ENCODE measurements at places on chromosomes 7 and 10. TPM values are rescaled to one million over a fixed set of nuclear protein-coding genes. Genes with fewer than 3 reads are reported as not detected.

The PTPRN2 gene
- not detected for total RNA-seq

The SEC31B gene
- 7.4 TPM for total RNA-seq

The ICA1 gene
- total RNA-seq: 33.8 TPM

The MMD2 gene
- total RNA-seq: not detected

The HOXA3 gene
- total RNA-seq: 50.5 TPM

The CLCN1 gene
- total RNA-seq: not detected

The C10orf88 gene
- total RNA-seq: 7.6 TPM

The PPP1R17 gene
- not detected for total RNA-seq

The CTAGE8 gene
- 9.9 TPM for total RNA-seq

DNA sequence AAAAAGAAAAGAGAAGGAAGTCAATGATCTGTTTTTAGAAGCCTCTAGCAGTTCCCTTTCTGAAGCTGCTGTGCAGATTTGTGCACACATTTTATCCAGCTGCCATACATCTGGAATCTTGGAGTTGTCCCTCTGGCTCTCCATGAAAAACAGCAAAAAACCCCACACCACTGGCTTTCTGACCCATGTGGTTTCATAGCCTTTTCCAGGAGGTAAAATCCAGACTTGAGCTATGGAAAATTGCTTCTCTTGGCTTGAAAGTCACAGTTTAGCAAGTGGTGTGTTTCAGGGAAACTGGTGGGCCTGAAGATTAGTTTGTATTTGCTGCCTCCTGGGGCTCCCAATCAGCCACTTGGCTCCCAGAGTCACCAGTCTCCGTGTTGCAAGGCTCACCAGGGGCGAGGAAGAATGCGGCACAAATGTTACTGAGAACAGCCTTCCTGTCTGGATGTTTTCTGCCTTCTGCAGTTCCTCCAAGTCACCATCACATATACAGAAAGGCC, 50.1 kb upstream of the ADRB1 start:
- DNase-seq: no peak

- no peak for DNase-seq
Measured at GRCh38 chr7:159020987-159021386, 123.7 kb downstream of the VIPR2 start.

DNA sequence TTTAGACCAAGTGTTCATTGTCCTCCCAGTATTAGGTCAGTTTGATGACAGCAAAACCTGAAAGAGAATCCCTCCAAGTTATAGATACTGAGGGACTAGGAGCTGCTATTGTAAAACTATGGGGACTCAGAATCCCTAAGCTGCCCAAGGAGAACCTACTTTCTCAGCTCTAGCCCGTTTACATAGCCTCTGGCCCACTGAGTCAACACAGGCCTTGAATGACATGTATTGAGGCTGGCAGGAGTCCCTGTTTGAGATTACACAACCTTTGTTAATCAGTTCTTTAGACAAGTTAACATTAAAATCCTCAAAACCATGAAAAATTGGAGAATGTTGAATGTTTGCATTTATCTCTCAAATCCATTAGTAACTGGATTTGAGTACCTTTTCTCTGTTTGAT, 1079.0 kb downstream of the KCNMA1 start:
- DNase-seq: no peak

DNA sequence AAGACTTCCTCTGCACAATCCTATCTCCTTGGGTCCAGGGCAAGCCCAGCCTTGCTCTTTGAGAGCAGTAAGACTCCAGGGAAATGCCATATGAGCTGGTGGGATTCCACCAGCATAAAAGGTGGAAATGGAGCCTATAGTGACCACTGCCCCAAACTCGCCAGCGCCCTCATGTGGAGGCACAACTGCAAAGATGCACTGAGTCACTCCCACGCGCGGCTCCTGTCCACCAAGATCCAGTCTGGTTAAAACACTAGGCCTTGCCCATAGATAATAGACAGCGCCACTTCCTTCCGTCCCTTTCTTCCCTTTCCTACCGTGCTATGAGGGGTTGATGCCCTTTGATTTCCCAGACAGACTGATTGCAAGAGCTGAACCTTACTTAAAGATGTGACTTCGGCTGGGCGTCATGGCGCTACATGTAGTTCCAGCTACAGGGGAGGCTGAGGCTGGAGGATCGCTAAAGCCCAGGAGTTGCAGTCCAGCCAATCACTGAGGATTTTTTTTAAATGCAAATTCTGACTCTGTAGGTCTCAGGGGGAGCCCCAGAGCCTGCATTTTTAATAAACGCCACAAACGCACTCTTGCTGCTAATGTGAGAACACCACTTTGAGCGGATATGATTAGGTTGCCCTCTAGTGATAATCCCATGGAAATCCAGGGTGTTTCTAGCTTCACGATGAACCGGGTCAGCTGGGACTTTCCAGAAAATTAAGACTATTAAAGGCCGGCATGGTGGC, 136.5 kb downstream of the EPC1 start:
- no peak for DNase-seq

DNA sequence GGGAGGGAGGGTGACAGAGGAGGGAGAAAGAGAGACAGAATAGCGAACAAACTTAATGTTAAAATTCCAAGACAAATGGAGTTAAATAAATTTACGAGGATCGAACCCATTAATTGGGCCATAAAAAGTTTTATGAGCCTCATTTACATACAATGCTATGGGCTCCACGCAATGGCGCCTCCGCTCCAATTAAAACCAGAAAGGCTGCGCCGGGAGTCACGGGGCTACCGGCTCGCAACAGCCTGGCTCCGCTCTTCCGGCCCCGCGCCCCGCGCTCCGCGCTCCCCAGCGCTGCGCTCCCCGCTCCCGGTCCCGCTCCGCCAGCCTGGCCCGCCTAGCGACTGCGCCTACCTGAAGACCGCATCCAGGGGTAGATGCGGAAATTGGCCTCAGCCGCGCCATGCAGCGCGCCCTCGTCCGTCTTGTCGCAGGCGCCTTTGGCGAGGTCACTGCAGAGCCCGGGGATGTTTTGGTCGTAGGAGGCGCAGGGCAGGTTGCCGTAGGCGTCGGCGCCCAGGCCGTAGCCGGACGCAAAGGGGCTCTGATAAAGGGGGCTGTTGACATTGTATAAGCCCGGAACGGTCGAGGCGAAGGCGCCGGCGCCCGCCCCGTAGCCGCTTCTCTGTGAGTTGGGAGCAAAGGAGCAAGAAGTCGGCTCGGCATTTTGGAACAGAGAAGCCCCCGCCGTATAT, 513 bp downstream of the HOXA7 start:
- no peak for DNase-seq

- DNase-seq: no peak
Measured at GRCh38 chr7:42156291-42156865, 80.6 kb downstream of the GLI3 start.

GRCh38 chr10:9833942-9834341, 1183.7 kb upstream of the CELF2 start:
- no peak for DNase-seq

DNA sequence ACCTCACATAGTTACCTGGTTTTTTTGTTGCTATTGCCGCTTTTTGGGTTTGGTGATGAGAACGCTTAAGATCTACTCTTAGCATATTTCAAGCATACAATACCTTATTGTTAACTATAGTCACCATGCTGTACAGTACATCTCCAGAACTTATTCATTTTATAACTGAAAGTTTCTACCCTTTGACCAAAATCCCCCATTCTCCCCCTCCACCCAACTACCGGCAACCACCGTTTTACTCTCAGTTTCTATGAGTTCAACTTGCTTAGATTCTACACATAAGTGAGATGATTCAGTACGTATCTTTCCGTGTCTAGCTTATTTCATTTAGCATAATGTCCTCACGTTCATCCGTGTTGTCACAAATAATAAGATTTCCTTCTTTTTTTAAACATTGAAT, 86.7 kb upstream of the IL6 start:
- no peak for DNase-seq

GRCh38 chr7:92641921-92642511, 51.8 kb upstream of the FAM133B start:
- DNase-seq: no peak

DNA sequence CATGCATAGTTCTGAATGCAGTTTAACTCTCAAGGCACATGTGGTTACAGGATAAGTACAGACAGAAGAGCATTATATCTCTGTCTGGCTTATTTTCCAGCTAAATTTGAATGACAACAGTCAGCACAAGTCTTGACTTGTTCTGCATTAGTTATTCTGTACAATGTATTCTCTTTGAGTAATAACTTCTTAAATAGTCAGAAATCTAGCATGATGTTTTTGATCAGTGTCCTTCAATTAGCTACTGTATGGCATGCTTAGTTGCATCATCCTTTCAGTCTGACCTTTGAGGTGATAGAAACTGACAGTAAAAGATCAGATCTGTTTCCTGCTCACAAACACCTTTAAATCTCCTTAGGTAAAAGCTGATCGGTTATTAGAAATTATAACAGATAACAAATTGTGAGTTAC, 118.1 kb downstream of the ARL4A start:
- no peak for DNase-seq

DNA sequence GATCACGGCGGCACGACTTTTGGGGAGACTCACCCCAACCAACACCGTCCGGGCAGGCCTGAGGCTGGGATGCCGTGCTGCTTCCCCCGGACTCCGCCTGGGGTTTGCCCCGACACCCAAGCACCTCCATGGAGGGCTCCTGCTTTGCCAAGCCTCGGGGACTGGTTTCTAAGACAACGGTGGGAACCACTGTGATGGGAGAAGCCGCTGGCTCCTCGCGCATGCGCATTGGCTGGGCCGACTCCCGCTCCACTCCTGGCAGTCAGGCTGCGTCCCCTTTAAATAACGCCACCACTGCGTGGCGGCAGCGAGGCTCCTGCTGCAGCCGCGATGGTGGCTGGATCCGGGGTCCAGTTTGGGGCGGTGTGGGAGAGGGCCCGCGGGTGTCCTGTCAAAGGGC, 201.0 kb downstream of the ZNF716 start:
- DNase-seq: no peak

DNA sequence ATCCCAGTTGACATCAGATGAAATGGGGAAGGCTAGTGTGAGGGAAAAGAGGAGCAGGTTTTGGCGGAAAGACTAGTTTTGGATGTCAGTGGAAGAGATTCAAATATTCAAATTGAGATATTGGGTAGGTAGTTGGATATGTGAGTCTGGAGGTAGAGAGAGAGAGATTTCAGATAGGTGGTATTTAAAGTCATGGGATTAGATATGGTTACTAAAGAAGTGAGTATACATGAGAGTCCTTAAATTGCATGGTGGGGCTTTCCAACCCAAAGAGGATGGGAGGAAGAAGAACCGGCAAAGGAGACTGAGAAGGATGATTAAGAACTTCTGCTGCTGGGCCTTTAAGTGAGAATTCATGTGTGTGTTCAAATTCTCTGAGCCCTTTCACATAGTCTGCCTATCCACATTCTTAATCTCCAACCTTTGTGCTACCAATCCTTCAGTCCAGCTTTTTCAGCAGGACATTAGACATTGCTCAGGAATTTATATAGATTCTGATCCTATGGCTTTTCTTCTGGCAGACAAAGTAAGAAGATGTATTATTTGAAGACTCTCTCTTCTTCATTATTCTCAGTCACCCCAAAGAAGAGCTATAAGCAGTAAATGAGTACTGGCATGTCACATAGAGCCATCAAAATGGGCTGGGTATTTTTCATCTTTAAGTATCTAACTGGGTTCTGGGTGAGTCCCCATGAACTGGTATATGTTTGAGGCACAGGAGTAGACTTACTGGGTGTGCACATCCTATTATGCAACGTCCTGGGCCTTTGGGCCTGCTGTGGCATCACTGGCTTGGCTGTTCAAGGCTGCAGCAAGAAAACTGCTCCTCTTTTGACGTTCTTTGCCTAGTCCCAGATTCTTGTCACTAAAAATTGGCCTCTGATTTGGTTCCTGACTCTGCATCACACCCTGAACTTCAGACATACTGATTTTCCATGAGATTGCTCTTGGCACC, 33.6 kb downstream of the ST7 start:
- peak; percentile 62 for DNase-seq

DNA sequence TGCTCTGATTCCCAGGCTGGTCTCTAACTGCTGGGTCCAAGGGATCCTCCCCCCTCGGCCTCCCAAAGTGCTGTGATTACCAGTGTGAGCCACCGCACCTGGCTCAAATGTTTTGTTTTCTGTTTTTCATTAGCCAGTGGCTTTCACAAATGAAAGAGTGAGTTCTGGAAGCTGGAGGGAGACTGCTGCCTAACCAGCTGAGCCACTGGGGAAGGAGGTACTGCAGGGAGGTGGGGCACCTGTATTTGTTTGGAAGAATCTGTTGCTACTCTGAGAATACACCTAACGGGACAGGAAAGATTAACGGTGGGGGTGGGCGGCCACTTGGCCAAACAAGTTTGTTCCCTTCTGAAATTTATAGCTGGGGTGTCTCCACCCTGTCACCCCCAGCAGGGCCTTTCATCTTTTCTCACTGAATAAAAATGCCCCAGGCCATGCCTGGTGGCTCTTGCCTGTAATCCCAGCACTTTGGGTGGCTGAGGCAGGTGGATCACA, 4.7 kb downstream of the STOX1 start:
- DNase-seq: no peak

DNA sequence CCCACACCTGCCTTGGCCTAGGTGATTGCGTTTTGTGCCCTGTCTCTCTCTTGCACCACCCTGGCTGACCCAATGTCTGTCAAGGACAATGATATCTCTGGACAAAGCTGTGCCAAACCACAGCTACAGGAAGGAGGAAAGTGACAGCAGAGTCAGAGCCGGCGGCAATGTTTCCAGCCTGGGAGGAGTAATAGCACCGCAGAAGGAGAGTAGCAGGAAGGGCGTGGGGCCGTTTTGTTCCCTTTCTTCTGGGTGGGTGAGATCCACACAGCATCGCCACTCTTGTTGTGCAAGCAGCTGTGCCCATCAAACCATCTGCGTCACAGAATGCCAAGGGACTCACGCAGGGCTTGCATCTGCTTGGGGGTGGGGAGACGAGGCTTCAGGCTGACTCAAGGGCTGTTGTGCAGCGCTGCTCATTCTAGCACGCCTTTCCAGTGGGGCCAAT, 341.6 kb upstream of the AUTS2 start:
- DNase-seq: no peak

DNA sequence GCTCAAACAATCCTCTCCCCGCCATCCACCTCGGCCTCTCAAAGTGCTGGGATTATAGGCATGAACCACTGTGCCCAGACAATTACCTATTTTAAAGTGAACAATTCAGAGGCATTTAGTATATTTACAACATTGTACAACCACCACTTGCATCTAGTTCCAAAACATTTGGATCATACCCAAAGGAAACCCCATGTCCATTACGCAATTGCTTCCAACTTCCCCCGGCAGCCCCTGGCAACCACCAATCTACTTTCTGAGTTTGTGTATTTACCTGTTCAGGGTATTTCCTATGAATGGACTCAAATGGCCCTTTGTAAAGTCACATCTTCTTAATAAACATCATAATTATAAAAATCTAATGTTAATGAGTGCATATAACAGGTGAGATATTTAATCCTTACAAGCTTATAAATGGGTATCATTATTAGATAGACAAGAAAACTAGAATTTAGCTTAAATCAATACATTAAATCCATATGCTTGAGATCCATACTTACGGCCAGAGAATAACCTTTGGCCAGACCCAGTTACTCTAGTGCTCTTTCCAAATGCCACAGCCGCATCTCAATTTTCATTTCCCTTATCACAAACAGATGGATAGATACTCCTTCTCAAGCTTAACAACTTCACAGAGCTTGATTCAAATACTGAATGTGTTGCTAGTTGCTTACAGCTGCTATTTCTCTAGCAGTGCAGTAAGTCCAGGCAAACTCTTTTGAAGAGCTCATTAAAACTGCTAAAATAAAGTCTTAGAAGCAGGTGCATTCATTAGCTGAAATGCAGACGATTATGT, 133.4 kb upstream of the MKLN1 start:
- no peak for DNase-seq
